Stimulated activated memory B cell treated with anti-CD40 and anti-IgM and Interleukin-4, amounts not matched to agents 10 μg/mL and 1 μg/mL and 100 μg/mL, for 72 hours (primary cell): ENCODE measurements at places on chromosomes 6 and 20.

- ATAC-seq: no peak
These were observed 252.1 kb downstream of the DOK5 start for GRCh38 chr20:54727490-54727889.

DNA sequence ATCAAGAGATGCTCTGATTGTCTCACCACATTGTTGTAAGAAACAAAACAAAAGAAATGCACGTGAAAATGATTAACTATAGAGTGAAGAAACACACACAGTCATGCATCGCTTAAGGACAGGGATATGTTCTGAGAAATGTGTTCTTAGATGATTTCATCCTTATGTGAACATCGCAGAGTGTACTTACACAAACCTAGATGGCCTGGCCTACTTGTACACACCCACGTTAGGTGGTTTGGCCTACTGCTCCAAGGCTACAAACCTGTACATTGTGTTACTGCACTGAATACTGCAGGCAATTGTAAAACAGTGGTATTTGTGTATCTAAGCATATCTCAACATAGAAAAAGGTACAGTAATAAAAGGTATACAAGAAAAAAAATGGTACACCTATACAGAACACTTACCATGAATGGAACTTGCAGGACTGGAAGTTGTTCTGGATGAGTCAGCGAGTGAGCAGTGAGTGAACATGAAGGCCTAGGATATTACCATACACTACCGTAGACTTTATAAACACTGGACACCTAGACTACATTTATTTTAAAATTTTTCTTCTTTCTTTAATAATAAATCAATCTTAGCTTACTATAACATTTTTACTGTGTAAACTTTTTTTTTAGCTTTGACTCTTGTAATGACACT, 48.6 kb downstream of the FKBP5 start:
- no peak for ATAC-seq

GRCh38 chr6:148200293-148200692, 142.3 kb upstream of the SASH1 start:
- ATAC-seq: no peak

- no peak for ATAC-seq
These were observed 36.4 kb upstream of the NELFCD start for GRCh38 chr20:58944610-58945009.

- no peak for ATAC-seq
These were observed 33.6 kb downstream of the METTL24 start for GRCh38 chr6:110324548-110324947.

GRCh38 chr20:32574296-32575226, 10.6 kb downstream of the NOL4L start:
- ATAC-seq: no peak

- ATAC-seq: no peak
These were observed 8.2 kb downstream of the TRERF1 start for GRCh38 chr6:42443312-42444060.

GRCh38 chr6:35573495-35574110, 60.9 kb upstream of the TULP1 start:
- no peak for ATAC-seq

GRCh38 chr6:142679907-142680700, 264.9 kb downstream of the HIVEP2 start:
- ATAC-seq: no peak

DNA sequence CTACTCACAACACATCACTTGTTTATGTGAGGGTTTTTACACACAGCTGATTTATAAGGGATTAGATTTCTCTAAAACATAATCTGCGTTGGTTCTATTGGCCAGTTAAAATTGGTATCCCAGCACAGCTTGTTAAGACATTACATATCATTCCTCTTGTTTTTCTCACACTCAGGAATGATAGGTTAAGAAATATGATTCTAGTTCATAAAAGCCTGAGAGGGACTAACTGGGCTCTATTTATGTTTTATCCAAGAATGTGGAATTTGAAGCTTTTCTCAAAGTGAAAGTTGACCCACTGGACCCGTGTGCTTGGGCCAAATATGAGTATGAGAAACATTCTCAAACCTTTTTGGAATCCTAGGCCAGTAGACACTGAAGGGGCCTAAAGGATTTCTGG, 117.3 kb downstream of the TMEM170B start:
- ATAC-seq: no peak

GRCh38 chr6:32886681-32887383, 32.8 kb downstream of the PSMB9 start:
- ATAC-seq: no peak

- no peak for ATAC-seq
These were observed 47.4 kb downstream of the GPR63 start for GRCh38 chr6:96789871-96790270.

GRCh38 chr6:25302677-25303128, 23.5 kb downstream of the CARMIL1 start:
- no peak for ATAC-seq

DNA sequence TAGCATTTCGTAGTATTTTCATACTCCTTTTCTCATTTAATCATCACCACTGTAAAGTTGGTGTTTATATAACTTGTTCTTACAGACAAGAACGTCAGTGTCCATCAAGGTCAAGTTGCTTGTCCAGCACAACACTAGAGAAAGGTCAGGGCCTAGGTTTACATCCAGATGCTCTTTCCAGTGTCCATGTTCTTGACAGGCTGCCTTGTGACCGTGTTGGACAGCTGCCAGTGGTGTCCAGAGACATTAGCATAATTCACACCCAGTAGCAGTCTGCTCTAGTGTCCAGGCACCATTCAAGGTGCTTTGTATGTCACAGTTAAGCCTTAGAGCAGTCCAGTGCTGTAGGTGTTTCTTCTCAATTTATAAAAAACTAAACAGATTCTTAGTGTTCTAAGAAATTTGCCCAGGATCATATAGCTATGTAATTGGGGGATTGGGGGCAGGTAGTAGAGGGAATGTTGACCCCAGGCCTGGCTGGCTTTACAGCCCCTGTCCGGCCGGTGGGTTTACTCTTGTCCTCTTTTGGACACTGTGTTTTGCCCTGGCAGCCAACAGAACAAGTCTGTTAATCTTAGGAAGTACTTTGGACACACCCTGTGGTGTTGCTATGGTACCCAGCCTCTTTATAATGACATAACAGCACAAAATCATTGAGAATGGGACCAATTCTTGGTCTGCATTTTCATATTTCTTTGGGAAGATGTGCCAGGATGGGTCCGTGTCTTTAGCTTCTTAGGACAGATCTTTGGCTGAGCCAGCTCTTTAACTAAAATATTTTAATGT, 8.0 kb downstream of the STK35 start:
- ATAC-seq: no peak

DNA sequence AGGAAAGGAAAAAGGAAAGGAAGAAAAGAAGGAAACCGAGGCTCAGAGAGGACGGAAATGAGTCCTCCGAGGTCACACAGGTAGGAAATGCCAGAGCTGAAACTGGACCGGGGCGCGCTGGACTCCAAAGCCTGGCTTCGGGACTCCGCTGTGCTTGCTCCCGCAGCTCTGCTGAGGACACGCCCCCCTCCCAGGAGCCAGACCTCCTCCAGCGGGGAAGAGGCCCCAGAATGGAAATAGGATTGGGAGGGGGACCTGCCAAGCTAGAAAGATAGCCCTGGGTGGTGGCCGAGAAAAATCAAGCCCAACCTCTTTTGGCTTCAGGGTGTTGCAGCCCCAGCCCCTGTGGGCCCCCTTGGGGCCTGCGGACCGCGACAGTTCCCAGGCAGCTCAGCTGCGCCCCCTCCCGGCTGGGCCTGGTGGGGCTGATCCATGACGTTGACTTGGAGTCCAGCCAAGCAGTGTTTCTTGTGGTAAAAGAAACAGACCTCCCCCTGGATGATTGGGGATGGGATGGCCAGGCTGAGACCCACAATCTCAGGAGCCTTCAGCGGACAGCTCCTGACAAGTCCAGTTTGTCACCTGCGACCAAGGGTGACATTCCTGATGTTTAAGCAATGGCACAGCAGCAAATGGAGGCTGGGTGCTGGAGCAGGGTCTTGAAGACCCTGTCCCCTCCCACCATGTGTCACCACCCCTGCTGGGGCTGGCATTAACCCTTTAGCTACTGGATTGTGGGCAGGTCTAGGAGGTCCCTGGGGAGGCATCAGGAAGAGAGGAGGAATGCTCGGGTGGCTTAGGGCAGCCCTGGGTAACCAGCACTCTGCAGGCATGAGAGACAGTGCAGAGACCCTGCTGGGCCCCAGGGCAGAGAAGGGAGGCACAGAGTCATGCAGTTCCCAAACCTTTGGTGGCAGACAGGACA, 55.4 kb downstream of the RIPOR3 start:
- no peak for ATAC-seq

- ATAC-seq: peak; percentile 87
These were observed 14.0 kb downstream of the UST start for GRCh38 chr6:148760568-148761526.

- ATAC-seq: no peak
These were observed 183.0 kb upstream of the TAB2 start for GRCh38 chr6:149134511-149134933.

DNA sequence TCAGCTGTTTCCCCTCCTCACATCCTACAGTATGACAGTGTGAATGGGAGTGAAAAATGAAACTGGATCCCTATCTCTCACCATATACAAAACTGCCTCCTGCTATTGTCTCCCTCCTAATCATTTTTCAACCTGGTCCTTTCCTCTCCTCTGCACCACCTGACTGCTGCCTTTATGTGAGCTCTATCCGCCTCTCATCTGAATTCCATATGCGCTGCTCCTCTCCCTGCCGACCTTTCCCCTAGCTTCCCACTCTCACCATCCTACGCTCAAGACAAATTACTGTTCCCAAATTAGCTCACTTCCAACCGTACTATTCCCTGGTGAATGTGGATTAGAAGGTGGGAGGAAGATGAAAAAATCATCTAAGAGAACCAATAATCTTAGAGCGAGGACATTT, 148.4 kb upstream of the FBXL4 start:
- no peak for ATAC-seq

GRCh38 chr6:134630508-134631121, 312.7 kb upstream of the SGK1 start:
- ATAC-seq: peak; percentile 93

DNA sequence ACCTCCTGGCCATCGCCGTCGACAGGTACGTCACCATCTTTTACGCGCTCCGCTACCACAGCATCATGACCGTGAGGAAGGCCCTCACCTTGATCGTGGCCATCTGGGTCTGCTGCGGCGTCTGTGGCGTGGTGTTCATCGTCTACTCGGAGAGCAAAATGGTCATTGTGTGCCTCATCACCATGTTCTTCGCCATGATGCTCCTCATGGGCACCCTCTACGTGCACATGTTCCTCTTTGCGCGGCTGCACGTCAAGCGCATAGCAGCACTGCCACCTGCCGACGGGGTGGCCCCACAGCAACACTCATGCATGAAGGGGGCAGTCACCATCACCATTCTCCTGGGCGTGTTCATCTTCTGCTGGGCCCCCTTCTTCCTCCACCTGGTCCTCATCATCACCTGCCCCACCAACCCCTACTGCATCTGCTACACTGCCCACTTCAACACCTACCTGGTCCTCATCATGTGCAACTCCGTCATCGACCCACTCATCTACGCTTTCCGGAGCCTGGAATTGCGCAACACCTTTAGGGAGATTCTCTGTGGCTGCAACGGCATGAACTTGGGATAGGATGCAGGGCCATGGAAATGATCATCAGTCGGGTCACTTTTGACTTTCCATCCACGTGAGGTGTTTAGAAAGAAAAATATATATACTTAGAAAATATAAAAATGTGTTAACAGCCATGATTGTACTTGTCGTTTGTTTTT, 868 bp downstream of the MC3R start:
- no peak for ATAC-seq

GRCh38 chr6:133034509-133035206, 206.5 kb upstream of the EYA4 start:
- ATAC-seq: no peak
